Left kidney (tissue), 8 donors: ENCODE measurements at places on chromosomes 7 and 10.

GRCh38 chr7:102170393-102170970 is 116.2 kb upstream of the SH2B2 start:
- DNase-seq: peak; percentile 26

- peak; percentile 89 for DNase-seq
Observed at GRCh38 chr10:91590904-91591796, 41.7 kb downstream of the PPP1R3C start.

DNA sequence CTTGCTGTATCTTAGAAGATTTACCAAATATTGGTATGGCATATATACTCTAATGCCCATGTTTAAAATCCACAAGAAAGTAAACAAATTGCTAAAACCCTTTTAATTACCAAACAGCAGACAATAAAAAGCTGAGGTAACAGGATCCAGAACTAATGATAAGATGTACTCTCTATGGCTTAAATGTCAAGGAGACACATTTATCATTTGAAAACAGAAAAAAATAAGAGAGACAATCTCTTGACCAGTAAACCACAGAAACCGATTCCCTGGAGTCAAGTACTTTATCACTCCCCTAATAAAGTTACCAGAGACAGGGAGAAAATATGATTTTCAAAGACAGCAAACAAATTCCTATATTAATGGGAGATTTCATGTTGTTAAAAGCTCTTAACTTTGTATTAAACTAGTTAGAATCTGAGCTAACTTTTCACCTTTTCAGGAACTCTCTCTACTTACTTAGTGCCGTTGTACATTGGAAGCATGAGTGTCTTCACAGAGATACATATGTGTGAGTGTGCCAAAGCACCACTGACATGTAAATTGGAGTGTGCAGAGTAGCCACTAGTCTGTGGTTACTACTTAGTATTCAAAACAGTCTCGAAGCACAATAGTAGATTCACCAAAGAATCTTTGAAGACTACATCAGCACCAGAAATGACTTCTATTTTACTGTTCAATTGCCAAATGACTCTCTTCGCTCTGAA is 44.2 kb downstream of the TSPAN12 start:
- no peak for DNase-seq

DNA sequence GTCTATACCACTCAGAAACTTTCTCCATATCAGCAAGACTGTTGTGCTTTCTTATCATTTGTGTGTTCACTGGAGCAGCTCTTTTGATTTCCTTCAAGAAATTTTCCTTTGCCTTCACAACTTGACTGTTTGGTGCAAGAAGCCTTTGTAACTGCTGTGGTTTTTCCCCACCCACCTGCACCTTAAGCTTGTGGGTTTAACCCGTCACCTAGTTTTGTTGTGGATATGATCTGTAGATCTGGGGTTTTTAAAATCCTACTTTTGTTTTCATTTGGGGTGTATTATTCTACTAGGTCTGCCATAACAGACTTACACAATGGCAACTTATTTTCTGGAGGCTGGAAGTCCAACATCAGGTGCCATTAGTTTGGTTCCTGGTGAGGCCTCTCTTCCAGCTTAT is 30.5 kb upstream of the CHST3 start:
- no peak for DNase-seq

DNA sequence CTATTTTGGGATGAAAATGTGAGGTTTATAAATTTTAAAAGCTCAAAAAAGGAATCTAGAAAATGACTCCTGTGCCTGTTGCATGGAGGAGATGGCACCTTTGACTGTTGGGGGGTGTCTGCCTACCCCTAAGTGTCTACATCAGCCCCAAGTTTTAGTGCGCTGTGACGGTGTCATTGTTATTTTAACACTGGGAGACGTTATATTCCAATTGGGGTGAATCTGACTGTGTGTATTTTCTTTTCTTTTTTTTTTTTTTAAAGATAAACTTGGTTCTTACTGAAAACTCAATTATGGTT is 517 bp downstream of the SRGN start:
- no peak for DNase-seq

DNA sequence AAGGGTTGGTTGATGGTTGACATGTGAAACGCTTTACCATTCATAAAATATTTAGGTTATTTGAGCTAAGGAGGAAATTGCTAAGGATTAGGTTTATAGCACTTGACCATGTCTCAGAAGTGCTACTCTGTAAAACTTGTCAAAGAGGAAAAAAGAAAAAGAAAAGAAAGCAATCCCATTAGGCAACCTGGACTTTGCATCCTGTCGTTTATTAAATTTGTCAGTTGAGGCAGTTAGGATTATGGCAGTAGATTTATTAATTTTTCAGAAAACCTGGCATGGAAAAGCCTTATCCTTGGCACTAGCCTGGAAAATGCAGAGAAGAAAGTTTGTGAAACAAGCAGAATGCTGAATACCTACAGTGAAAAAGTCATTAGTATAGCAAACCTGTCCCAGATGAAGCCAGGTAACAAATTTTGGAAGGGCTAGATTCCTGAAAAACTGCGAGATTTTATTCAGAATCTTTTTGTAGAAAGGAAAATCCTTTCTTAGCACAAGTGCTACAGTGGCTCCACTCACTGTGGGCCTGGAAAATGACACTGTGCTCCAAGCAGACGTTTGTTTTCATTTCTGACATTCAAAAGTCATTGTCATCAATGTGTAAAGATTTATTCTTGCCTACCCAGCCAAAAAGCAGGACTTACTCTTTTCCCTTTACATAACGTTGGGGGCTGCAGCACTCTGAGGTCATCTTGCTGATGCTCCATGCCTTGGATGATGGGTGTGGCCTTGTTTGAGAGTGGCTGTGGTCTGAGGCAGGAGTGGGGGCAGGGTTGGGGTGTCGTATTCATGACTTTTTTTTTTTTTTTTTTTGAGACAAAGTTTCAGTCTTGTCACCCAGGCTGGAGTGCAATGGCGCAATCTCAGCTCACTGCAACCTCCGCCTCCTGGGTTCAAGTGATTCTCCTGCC is 664.9 kb downstream of the SUGCT start:
- DNase-seq: no peak

GRCh38 chr10:62647375-62648092 is 157.0 kb upstream of the ADO start:
- no peak for DNase-seq

DNA sequence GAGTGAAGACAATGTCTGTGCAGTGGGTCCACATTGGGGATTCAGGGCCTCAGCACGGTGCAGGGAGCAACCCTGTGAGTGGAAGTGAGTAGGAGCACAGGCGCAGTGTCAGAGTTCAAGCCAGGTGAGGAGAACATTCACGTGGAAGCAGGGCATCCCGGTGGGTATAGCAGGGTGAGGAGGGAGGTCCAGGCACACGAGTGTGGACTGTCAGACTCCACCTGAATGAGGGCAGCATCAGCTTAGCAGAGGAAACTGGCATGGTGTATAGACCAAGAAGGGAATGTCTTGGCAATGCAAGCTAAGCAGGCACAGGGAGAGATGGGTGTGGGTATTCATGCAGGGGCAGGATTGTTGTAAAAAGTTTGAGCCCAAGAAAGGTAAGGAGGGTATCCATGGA is 15.3 kb upstream of the LRRC72 start:
- DNase-seq: no peak

DNA sequence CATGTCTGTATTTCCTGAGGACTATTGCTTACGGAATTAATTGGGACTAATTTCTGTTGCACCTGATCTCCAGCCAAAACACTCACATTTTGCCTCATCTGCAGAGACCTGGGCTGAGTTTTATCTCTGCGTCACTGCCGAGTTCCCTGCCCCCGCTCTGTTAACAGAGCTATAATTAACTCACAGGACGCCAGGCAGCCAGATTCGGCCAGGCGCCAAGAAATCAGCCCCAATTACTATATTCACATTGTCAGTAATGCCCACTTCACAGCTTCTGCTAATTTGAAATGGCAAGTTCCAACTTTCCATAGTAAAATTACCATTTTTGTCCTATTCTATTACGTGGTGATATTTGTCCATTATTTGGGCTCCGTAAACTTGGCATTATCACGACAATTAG is 130.5 kb downstream of the CUX1 start:
- no peak for DNase-seq
